MV-4-11 (cell line): ENCODE measurements at places on chromosomes 1 and 21.

- no peak for DNase-seq
Observed at GRCh38 chr1:101316256-101316655, 79.4 kb downstream of the S1PR1 start.

- DNase-seq, result peak; percentile 79
Observed at GRCh38 chr1:40519517-40519916, 10.9 kb downstream of the EXO5 start.

- DNase-seq, result peak; percentile 35
Observed at GRCh38 chr21:41102281-41102680, 65.7 kb upstream of the BACE2 start.

- no peak for DNase-seq
Observed at GRCh38 chr1:38330799-38331198, 284.2 kb upstream of the POU3F1 start.

DNA sequence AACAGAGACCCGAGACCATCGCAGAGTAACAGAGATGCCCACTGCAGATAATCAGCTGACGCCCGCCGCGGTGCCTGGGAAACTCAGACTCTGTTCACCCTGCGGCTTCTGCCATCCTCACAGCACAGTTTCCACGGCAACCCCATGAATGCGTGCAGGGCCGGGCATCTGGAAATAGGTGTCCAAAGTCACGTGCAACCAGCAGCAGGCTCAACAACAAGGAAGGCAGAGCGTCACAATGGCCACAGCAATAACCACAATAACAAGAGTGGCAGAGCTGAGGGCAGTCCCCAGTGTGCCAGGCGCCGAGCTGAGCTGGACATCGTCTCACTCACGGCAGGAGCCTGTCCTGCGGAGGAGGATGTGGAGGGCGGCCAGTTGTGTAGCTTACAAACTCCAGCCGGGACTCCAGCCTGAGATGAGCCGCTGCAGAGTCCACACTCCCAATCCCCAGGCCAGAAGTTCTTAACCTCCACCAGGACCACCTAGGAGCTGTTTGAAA lies 102.0 kb downstream of the CRYAA start:
- no peak for DNase-seq

GRCh38 chr1:232576537-232576936 lies 53.4 kb downstream of the SIPA1L2 start:
- DNase-seq, result no peak

DNA sequence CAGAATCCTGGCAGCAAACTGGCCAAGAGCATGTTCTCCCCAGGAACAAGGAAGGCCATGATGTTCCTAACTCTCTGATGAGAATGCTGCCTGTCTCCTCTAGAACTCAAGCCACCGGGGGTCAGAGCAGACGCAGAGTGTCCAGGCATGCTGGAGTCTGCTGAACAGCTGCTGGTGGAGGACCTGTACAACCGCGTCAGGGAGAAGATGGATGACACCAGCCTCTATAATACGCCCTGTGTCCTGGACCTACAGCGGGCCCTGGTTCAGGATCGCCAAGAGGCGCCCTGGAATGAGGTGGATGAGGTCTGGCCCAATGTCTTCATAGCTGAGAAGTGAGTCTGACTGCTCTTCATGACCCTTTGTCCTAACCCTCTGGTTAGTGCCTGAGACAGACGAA lies 23.4 kb downstream of the STYXL2 start:
- DNase-seq, result no peak

- DNase-seq, result no peak
Observed at GRCh38 chr1:113765306-113766230, 6.3 kb upstream of the PHTF1 start.

GRCh38 chr1:69451196-69451595 lies 116.5 kb upstream of the LRRC7 start:
- no peak for DNase-seq

GRCh38 chr1:45306319-45306718 lies 20.4 kb upstream of the HPDL start:
- peak; percentile 53 for DNase-seq

GRCh38 chr1:196680107-196680506 lies 28.3 kb downstream of the CFH start:
- no peak for DNase-seq

- no peak for DNase-seq
Observed at GRCh38 chr1:151367658-151368392, 4.7 kb downstream of the SELENBP1 start.

- no peak for DNase-seq
Observed at GRCh38 chr21:36744560-36745231, 45.8 kb downstream of the SIM2 start.

- peak; percentile 65 for DNase-seq
Observed at GRCh38 chr1:160085686-160086455, 4.5 kb downstream of the KCNJ9 start.

- no peak for DNase-seq
Observed at GRCh38 chr1:228362884-228363450, 43.7 kb downstream of the TRIM11 start.

- DNase-seq, result no peak
Observed at GRCh38 chr1:202798792-202799331, 9.4 kb downstream of the KDM5B start.

- DNase-seq, result no peak
Observed at GRCh38 chr1:53577761-53578100, 118.5 kb downstream of the DMRTB1 start.

GRCh38 chr1:54296666-54297065 lies 96.7 kb downstream of the MRPL37 start:
- no peak for DNase-seq

- DNase-seq, result no peak
Observed at GRCh38 chr1:27095576-27095975, 59.3 kb downstream of the SLC9A1 start.

- no peak for DNase-seq
Observed at GRCh38 chr1:16318555-16318954, 33.7 kb downstream of the FBXO42 start.

GRCh38 chr1:23273450-23274133 lies 56.3 kb upstream of the HTR1D start:
- no peak for DNase-seq

DNA sequence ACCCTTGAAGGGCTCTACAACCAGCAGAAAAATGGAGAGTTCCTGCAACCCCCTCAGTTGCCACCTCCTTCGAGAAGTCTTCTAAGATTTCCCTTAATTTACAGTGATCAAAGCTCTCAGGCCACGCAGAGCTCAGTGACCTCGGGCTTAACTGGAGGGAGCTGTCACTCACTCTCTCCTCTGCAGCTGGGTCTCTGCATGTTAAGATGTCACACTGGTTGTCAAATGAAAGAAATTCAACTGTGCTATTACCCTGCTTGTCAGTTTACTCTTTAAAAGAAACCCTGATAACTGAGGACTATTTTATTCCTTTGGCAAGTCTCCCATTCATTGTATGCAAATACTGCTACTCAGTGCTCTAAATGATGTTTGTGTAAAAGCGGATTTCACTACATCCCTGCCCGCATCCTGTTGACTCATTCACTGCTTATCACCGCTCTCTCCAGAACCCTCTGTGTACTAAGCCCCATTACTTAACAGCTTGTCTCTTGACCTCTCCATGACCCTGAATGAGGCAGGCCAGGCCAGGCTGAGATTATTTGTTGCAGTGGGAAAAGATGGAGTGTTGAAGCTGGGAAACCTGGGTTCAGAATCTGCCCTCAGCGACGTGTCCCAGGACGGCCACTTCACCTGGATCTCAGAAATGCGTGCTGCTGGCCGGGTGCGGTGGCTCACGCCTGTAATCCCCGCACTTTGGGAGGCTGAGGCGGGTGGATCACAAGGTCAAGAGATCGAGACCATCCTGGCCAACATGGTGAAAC lies 13.7 kb downstream of the DHRS3 start:
- peak; percentile 96 for DNase-seq

DNA sequence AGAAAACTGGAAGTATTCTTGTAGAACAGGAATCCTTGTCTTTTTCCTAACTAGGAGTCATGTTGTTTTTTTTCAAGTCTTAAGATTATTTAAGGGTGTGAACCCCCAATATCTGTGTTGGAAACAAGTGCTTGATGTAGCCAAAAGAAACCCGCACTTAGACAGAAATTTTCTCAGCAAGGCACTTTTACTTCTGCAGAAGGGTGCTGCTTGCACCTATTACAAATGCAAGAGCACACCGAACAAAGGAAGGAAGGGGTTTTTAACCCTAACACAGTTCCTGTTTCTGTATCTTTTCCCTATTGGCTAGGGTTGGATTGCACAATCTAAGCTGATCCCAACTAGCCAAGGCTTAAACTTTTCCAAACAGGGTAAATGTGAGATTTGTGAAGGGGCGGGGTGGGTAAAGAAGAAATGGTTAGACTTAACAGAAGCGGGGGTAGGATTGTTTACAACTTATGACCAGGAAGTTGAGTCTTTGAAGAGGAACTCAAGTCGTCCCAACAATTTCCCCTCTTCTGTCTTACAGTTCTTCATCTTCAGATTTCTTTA lies 75.1 kb downstream of the ZFYVE9 start:
- peak; percentile 33 for DNase-seq

DNA sequence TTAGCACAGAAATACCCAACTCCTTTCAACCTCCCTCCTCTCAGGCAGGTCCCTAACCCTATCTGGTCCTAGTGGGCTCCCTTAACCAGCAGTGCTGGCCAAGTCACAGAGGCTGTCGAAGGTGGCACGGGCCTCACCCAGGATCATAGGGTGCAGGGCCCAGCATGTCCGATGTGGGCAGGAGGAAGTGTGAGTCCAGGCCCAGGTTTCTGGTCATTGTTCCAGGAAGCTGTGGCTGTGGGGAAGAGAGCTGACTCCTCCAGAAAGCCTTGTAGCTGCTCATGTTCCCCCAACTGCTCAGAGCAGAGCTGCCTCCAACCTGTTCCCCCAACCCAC lies 2.4 kb downstream of the CCDC17 start:
- peak; percentile 57 for DNase-seq

DNA sequence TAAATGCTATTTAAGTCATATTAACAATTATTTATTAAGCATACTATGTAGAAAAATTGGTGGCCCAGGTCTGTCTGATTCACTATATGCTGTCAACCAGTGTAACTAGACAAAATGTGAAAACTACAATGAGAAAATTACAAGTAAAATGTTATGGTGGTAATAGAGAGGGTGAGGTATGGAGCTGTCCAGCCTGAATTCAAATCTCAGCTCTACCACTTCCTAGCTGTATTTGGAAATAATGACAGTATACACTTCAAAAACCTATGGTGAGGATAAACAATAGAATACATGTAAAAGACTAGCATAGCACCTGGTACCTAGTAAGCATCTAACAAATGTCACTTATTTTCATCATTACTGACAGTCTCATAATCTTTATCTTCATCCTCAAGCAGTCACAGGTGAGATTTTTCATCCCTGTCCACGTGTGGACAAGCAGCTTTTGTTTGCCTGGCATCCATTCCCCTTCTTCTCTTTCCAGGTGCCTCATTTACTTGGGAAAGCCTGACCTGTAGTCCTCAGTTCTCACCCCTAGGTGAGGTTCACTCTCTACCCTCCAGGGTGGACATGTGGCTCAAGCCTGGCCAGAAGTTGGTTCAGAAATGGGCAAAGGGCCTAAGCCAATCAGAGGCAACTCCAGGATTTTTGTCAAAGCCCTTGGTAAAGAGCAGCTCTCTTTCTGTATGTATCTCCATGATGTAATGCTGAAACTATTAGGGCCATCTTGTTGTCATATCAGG lies 29.5 kb downstream of the EGLN1 start:
- DNase-seq, result no peak

DNA sequence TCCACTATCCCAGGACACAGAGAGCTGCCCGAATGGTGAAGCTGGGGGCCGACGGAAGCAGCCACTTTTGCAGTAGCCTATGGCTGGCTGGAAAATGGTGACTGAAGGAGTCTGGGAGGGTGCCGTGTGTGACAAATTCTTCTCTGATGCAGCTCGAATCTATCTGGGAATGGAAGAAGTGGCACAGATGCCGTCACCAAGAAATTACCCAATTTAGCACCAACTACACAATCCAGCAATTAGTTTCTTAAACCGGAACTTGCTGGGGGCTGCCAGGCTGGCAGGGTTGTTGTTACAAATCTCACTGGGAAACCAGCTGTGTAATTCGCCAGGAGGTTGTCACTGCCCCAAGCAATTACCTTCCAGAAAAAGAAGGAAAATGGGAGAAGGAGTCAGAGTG lies 18.0 kb downstream of the DLGAP3 start:
- no peak for DNase-seq

DNA sequence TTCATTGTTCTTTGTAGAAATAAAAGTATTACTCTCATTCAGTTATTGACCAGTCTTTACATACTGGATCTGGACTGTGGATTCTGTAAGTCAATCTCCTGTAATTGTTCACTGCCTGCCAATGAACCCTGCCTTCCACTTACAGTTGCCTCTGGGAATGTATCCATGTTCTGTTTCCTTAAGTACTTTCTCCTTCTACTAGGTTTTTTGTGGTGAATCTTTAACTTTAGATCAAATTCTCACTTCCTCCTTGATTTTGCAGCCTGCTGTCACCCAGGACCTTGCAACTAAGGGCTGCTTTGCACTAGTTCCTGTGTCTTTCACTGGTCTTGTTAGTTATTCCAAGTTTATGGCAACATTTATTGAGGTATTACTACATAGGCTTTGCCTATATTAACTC lies 28.2 kb upstream of the ANKRD13C start:
- DNase-seq, result peak; percentile 76

DNA sequence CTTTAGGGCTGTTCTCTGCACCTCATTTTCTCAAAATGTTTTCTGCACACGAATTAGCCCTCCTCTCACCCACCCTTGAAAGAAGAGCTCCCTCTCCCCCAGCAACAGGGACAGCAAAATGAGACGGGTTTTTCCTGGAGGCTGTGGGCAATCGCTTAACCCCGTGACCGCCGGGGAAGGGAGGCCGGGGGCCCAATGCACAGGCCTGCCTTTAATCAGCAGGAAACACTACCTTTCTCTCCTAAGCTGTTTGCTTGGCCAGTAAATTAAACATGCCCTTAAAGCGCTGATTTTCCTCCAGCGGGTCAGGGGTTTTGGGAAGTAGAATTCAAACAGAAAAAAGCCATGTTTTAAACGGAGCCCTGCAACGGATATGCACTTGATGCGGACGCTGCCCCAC lies 114.4 kb downstream of the PRDM16 start:
- DNase-seq, result no peak

DNA sequence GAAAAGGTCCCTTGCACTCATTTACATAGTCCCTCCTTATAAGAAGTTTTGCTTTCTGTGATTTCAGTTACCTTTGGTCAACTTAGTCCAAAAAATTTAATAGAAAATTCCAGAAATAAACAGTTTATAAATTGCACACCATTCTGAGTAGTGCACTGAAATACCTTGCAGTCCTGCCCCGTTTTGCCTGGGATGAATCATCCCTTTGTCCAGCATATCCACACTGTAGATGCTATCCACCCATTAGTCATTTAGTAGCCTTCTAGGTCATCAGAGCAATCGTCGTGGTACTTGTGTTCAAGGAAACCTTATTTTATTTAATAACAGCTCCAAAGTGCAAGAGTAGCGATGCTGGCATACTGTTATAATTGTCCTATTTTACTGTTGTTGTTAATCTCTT lies 38.0 kb downstream of the SPRTN start:
- no peak for DNase-seq

- DNase-seq, result no peak
Observed at GRCh38 chr1:167544447-167545093, 9.0 kb downstream of the CREG1 start.
